ENCODE measurements at places on chromosomes 3 and 15.

GRCh38 chr3:147090461-147090860 lies 315.9 kb downstream of the ZIC4 start:
- no peak for DNase-seq

DNA sequence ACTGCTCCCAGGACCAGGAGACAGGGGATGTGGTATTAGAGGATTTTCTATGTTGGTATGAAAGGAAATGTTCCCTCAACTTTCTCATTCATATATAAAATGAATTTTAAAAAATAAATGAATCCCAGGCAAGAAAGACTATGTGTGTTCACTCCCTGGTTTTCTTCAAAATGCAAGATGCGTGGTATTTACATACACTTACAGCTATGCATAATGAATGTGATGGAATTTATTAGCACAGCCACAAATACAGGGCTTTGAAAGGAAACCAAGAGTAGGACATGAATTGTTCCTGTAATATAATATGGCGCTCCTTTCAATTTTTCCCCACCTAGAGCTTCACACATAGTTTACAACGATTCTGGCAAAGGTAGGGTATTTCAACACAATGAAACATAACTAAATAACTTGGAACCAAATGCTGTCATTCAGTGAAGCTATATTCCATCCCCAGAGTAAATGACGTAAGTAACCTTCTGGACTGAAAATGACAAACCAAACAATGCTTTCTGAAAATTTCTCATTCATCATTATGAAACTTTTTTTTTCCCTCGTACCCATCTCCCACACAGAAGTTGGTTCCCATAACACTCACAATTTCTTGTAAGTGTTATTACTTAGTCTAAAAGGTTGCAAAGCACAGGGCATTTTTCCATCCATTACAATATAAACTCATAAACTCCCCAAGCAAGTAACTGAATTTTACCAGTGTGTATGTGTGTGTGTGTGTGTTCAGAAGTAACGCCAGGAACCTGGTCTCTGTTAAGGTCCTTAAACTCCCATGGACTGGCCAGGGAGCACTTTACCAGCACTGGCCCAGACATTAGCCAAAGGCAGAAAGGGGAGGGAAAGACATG lies 41.8 kb downstream of the CBLB start:
- no peak for DNase-seq

- no peak for DNase-seq
These were observed 113.6 kb downstream of the PLCL2 start for GRCh38 chr3:16998236-16998923.

DNA sequence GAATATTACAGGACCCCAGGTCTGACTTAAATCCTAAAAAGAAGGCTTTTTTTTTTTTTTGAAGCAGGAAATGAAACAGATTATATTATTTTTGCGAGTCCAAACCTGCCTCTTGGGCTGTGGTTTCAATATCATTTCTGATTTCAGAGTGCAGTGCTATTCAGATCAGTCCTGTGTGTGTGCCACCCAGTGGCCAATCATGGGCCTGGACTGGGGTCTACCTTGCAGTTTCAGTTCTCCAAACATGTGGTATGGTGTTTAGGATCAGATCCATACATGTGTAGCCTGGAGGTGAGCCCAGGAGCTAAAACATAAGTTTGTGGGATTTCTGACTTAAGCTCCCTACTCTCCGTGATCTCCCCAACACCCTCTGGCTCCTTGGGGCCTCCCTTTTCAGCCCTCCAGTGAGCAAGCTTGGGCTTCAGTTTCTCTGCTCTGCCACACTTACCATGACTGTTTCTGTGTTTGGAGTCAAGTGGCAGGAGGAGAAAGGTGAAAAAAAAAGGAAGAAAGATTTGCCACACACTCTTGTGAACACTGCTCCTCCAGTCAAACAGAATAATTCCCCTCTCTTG lies 12.1 kb upstream of the THSD4 start:
- no peak for DNase-seq

DNA sequence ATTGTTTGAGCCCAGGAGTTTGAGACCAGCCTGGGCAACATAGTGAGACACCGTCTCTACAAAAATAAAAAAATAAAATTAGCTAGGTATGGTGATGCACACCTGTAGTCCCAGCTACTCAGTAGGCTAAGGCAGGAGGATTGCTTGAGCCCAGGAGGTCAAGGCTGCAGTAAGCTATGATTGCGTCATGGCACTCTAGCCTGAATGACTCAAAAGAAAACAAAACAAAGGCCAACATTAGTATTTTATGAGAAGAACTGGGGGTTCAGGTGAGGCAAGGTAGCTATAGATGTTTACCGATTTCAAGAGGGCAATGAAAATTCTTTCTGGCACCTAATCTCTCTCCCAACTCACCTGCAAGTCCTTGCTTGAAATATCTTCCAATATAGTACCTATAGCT lies 77.2 kb downstream of the GREM1 start:
- DNase-seq = no peak

DNA sequence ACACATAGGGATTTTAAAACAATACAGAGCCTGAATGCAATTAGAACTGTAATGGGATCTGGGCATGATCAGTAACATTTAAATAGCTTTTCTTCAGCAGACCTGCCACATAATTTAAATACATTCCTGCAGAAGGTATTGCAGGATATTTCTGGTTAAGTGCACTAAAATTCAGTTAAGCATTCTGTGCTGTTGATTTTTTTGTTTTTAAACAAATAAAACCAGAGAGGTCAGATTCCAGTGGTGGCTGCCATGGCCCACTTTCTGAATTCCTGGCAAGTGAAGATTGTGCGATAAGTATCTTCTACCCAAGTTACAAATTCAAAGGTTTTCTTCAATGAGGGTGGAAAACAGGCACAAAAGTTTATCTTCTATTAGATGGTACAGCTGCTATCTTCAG lies 98.7 kb downstream of the RAP2B start:
- no peak for DNase-seq

Data from hematopoietic multipotent progenitor cell treated with erythropoietin and hydrocortisone succinate and interleukin-3 and kit ligand, for 8 days (in vitro differentiated cells).